ENCODE measurements at places on chromosomes 2 and 18.
A peak's percentile ranks its signal among the peaks of the same experiment; 100 is the strongest.

DNA sequence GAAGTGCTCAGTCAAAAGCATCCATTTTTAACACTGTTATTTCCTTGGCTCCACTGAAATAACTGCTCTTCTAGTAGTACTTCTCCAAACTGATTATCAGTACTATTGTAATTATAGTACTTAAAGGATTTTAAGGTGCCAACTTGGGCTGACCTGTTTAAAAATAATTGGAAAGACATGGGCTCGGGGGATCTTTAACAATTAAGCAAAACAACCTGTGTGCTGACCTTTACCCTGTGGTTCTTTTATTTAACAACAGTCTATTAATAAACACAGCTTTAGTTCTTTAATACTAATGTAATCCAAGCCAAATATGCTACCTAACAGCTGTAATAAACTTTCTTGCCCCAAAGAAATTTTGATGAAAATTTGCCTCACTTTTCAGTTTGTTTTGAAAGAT lies 6.9 kb upstream of the ITPRID2 start:
- no peak for DNase-seq

- DNase-seq, result no peak
Measured at GRCh38 chr2:237282568-237283128, 131.3 kb downstream of the COL6A3 start.

DNA sequence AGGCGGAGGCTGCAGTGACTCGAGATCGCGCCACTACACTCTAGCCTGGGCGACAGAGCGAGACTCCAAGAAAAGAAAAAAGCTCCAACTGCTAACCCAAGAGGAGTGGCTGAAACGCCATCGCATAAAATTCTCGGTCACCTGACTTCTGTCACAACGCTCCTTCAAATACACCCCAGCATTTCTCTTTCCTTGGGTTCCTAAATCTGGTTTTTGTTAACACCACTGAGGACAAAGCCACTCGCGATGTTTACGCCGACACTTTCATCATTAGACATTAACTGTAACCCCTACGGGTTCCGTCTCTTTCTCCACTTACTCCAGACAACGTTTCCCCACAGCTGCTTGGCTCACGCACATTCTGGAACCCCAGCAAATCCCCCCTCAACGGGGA lies 679 bp downstream of the CLK1 start:
- DNase-seq, result peak; percentile 32

GRCh38 chr2:152743002-152743401 lies 24.6 kb downstream of the ARL6IP6 start:
- no peak for DNase-seq

DNA sequence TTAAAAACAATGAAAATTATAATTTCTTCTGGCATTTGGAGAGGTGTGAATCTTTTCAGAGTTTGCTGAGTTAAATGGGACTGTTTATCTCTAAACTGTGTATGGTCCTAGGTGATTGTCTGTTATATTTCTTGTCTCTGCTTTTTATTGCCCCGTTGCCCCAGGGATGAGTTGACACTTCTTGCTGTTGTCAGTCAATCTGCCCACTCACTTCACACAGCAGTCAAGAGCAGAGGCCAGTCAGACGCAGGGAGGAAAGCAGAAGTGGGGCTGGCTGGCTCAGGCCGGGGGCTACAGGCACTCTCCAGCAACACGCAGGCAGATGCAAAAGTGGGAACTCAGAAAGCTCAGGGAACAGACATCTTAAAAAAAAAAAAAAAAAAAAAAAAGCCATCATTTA lies 365.2 kb downstream of the CLIP4 start:
- DNase-seq, result no peak

GRCh38 chr18:63882333-63883141 lies 5.0 kb upstream of the SERPINB2 start:
- no peak for DNase-seq

- DNase-seq, result no peak
Measured at GRCh38 chr2:176432434-176432833, 163.2 kb downstream of the MTX2 start.

- DNase-seq, result no peak
Measured at GRCh38 chr2:182914852-182915251, 48.4 kb upstream of the FRZB start.

- no peak for DNase-seq
Measured at GRCh38 chr18:53478155-53478554, 746.3 kb downstream of the MBD2 start.

GRCh38 chr2:138356178-138356577 lies 145.4 kb upstream of the SPOPL start:
- DNase-seq, result no peak

GRCh38 chr2:123207245-123207644 lies 817.8 kb upstream of the CNTNAP5 start:
- no peak for DNase-seq

- peak; percentile 70 for DNase-seq
Measured at GRCh38 chr2:127707890-127708648, 6.8 kb downstream of the SFT2D3 start.

DNA sequence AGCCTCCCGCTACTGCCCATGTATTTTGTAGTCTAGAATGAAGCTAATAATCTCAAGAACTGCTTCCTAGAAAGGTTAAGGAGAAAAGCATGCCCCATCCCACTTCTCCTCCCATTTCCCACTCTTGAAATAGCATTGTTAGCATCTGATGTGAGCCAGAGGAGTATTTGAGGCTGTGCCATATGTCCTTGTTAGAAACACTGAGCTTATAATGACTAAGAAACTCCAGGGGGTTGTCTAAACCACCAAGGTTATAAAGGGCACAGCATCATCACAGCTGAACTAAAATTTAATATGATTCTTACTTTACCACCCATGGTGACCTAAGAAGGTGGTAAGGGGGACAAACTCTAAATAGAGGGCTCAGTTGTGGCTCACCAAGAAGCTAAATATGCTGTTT lies 16.6 kb downstream of the TSPYL6 start:
- no peak for DNase-seq

DNA sequence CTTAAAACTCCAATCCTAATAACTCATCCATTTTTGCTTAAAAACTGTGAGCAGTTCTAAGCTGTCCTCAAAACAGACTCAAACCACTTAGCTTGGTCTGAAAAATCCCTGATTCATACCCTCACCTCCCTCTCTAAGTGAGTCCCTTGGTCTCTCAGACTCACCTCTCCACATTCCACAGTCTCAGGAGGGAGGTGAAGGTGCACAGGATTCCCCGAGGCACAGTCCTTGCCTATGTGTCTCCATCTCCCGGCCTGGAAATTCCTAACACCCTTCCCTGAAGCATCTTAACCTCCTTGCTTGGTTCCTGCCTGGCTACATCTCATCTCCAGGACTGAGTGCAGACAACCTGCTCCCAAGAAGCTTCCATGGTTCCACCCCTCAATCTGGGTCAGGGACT lies 45.0 kb downstream of the CYRIA start:
- DNase-seq, result no peak

GRCh38 chr2:147715807-147716206 lies 129.0 kb upstream of the ACVR2A start:
- no peak for DNase-seq

- DNase-seq, result no peak
Measured at GRCh38 chr2:202542142-202542541, 92.6 kb upstream of the FAM117B start.

- DNase-seq, result no peak
Measured at GRCh38 chr2:2550856-2551255, 219.8 kb upstream of the MYT1L start.

- no peak for DNase-seq
Measured at GRCh38 chr2:170974304-170974993, 45.4 kb downstream of the GORASP2 start.

- no peak for DNase-seq
Measured at GRCh38 chr18:44799382-44799906, 118.8 kb downstream of the SETBP1 start.

DNA sequence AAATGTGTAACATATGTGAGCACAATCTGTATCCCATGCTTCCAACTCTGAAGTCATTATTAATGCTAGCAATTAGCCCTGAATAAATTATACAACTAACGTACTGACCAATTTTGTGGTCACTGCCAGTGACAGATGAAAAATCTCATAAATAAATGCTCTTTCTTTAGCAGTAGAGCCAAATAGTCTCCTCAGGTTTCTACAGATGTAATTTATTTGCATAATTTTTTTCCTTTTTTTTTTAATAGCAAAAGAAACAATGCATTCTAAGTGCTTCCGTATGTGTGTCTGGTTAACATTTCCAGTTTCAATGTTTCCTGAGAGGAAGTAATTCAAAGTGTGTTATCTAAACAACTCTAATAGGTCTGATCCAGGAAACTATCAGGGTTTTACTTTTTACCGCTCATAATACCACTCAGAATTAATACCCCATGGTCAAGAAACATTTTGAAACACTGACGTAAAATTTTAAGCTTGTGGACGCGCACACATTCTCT lies 108.4 kb downstream of the MEP1B start:
- no peak for DNase-seq

DNA sequence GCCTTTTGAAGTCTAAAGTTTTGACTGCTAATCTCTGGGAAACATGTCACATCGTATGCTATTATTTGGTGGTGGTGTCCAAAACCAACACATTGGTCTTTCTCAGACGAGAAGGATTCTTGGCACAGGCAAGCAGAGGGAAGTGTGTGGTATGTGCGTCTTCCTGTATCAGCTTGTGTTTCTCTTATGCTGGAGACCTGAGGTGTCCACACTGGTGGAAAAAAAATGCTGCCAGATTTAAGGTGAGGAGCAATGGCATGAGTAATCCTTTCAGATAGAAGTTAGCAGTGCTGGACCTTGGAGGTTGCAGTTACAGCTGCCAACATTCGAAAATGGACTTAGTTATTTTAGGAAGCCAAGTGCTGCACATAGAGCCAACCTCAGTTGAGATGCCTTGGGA lies 11.7 kb upstream of the FHL2 start:
- no peak for DNase-seq

DNA sequence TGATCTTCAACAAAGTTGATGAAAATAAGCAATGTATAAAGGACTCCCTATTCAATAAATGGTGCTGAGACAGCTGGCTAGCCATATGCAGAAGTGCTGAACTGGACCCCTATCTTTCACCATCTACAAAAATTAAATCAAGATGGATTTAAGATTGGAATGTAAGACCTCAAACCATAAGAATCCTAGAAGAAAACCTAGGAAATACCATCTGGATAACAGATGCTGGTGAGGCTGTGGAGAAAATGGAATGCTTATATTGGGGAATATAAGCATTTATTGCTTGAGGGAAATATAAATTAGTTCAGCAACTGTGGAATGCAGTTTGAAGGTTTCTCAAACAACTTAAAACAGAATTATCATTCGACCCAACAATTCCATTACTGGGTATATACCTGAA lies 89.6 kb downstream of the GCA start:
- no peak for DNase-seq

- DNase-seq, result no peak
Measured at GRCh38 chr2:222844323-222844722, 16.5 kb upstream of the ACSL3 start.

DNA sequence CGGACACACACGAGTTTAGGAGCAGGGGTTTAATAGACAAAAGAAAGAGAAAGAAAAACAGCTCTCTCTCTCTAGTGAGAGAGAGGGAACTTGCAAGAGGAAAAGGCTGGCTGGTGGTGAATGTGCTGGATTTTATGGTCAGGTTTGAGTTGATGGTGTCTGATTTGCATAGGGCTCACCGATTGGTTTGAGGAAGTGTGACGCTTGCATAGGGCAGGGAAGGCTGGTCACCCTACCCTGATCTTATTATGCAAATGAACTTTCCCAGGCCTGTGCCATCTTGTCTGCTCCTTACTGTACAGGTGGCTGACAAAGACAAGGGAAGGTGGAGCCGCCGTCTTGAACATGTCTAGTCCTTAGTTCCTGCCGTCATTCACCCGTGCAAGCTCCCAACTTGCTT lies 408.9 kb downstream of the RIT2 start:
- DNase-seq, result no peak

DNA sequence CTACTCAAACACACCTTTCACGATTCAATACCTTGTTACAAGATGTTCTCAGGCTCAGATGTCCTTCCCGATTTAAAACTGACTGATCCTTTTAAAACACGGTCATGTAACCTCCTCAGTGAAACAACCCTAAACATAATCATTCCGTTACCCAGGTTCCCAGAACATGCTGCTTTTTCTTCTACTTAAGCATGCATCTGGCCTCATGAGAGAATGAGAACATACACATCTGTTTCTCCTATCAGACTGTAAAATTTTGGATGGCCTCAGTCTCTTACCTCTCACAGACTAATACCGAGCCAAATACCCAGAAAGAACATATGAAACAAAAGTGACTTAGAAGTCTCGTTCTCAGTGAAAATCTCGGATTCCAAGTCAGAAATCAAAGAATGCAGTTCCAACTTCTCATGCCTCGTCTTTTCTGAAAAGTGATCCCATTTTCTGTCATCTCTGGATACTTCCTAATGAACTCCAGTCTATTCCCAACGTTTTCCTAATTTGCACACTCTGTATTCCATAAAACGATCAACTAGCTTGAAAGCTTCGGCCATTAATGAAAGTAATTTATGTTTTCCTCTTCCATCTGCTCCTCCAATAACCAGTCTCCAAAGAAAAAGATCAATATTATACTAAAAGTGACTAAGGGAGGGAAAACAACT lies 919 bp downstream of the SF3B1 start:
- no peak for DNase-seq

- DNase-seq, result no peak
Measured at GRCh38 chr2:119647440-119648169, 31.4 kb upstream of the TMEM177 start.

DNA sequence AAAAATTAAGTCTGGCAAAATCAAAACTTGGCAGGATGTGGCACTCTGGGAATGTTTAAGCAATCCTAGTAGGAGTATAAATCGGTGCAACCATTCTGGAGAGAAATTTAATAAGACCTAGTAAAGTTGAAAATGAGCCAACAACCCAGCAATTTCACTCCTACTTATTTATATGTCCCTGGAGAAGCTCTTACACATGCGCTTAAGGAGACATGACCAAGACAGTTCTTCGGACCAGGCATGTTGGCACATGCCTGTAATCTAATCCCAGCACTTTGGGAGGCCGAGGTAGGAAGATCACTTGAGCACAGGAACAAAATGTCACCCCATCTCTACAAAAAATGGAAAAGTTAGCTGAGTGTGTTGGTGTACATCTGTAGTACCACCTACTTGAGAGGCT lies 374.6 kb upstream of the LYPD1 start:
- DNase-seq, result no peak

GRCh38 chr2:65314801-65315441 lies 87.3 kb downstream of the ACTR2 start:
- DNase-seq, result no peak

DNA sequence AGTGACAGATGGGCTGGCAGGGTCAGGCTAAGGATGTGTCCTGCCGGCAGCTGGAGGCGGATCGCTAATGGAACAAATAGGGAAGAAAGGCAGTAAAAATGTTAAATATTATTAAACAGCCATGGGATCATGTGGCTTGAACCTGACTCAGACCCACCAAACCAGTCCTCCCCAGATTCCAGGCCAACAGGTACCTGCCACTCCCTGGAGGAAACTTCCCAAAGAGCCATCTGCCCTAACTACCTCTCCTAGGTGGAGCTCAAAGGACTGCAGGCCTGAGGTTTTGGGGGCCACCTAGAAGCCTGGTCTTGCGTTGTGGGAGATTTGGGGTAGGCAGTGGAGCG lies 34.3 kb downstream of the CIB4 start:
- DNase-seq, result no peak

- DNase-seq, result no peak
Measured at GRCh38 chr2:143802871-143803650, 673.8 kb downstream of the ARHGAP15 start.

- no peak for DNase-seq
Measured at GRCh38 chr2:85984788-85985187, 96.0 kb upstream of the ST3GAL5 start.
